Transverse colon (tissue), 4 donors: ENCODE measurements at places on chromosomes 2 and 18.

- no peak for DNase-seq
Observed at GRCh38 chr18:44514106-44514505, 166.6 kb upstream of the SETBP1 start.

GRCh38 chr2:232859385-232859916 lies 10.6 kb upstream of the SNORC start:
- no peak for DNase-seq

DNA sequence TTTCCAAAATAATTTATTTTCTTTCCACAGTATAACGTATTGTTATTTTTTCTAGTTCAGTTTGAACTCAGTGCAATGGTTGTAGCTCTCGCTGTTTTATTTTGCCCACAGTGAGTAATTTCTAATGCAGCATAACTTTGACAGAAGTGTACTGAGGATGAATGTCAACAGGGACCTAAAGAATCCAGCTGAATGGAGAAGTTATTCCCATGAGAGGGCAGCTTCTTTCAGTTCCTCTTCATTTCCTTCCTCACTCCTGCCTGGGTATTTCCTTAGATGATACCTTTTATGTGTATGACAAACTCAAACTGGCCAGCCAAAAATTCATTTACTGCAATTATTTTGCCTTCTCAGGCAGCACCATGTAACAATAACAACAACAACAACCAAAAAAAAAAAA lies 1223.1 kb upstream of the ZEB2 start:
- no peak for DNase-seq

- DNase-seq, result no peak
Observed at GRCh38 chr2:134137182-134137611, 116.7 kb upstream of the MGAT5 start.

- DNase-seq, result no peak
Observed at GRCh38 chr18:45761512-45762114, 37.6 kb downstream of the SLC14A1 start.

- no peak for DNase-seq
Observed at GRCh38 chr2:234199996-234200395, 149.5 kb downstream of the SPP2 start.

- DNase-seq, result no peak
Observed at GRCh38 chr2:85019121-85019520, 48.2 kb downstream of the KCMF1 start.

GRCh38 chr2:136381722-136382633 lies 264.0 kb upstream of the CXCR4 start:
- DNase-seq, result peak; percentile 71

- DNase-seq, result no peak
Observed at GRCh38 chr2:197893403-197894177, 89.2 kb downstream of the PLCL1 start.

- peak; percentile 59 for DNase-seq
Observed at GRCh38 chr2:47225061-47225783, 70.1 kb upstream of the STPG4 start.

DNA sequence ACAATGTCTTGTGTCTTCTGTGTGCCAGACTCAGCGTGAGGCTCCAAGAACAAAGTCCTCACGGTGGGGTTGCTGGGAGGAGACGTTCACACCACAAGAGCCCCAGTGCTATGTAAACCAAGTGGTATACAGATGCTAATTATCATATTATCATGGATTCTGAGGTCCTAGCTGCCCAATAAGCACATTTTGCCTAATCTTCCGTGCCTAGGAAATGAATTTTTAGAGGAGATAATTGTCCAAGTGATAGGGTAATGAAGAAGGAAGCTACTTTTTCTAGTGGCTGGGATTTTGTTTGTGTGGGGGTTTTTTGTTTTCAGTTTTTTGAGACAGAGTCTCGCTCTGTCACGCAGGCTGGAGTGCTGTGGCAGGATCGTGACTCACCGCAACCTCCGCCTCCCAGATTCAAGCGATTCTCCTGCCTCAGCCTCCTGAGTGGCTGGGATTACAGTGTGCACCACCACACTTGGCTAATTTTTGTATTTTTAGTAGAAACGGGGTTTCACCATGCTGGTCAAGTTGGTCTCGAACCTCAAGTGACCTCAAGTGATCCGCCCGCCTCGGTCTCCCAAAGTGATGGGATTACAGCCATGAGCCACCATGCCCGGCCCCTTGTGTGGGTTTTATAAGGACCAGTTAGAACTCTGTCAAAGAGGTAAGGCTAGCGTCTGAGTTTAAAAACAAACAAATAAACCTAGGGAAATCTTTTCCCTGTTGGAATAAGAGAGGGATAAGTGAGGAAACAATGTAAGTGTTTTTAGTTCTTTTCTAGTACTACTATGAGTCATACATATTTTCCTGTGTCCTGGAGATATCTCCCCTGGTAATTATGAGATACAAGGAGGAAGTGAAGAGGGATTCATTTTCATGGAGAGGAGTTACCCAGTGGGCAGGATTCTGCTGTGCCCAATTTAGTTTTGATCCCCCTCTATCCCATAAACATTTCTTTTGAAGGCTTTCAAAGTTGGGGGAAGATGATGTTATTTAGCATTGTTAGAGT lies 9.5 kb upstream of the SMAD7 start:
- DNase-seq, result no peak

- DNase-seq, result no peak
Observed at GRCh38 chr18:70659036-70659925, 370.4 kb downstream of the SOCS6 start.

DNA sequence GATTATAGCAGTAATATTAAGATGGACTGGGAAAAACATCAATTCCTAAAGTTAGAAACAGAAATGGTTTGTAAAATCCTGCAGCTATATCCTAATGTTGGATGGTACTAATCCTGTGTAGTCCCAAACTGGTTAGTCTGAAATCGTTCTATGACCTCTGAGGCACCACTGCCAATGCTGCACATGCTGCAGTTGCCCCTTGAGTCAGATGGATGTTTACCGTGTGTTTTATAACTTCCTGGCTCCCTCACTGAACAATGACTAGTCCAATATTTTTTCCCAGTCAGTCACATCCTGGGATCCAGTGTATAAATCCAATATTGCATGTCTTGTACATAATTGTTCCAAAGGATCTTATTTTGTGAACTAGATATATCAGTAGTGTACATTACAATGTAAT lies 226.7 kb upstream of the PKDCC start:
- no peak for DNase-seq

DNA sequence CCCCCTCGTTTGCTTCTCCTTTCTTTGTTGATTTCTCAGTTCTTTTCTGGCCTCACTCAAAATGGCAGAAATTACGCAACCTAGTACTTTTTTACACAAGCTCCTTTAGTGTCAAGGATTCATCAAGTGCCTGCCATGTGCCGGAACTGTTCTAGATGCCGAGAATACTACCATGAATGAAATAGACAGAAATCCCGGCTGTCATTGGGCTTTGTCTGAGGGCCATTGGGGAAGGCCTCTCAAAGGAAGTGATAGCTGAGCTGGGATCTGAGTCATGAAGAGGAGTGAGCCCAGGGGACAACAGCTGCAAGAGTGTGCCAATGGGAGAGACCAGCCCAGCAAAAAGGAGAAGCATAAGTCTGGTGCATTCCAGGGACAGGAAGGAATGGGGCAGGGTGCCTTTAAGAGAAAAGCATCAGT lies 34.3 kb upstream of the PPP1CB start:
- peak; percentile 33 for DNase-seq

- DNase-seq, result no peak
Observed at GRCh38 chr18:8890957-8891464, 185.7 kb downstream of the MTCL1 start.

DNA sequence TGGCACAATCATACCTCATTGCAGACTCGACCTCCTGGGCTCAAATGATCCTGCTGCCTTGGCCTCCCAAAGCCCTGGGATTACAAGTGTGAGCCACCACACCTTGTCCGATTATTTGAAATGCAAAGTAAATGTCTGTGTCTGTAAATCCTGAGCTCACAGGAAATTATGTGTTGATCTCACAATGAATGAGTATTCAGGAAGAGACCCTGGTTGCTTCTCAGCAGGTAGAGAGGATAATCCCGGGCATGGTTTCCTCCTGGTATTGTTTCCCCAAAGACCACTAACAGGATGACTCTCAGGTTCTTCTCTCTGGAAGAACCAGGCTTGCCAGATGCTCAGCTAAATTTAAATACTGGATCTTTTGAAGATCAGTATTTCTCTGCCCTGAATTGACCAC lies 147.6 kb downstream of the LDLRAD4 start:
- DNase-seq, result no peak

GRCh38 chr2:47189635-47190034 lies 34.5 kb upstream of the STPG4 start:
- no peak for DNase-seq

DNA sequence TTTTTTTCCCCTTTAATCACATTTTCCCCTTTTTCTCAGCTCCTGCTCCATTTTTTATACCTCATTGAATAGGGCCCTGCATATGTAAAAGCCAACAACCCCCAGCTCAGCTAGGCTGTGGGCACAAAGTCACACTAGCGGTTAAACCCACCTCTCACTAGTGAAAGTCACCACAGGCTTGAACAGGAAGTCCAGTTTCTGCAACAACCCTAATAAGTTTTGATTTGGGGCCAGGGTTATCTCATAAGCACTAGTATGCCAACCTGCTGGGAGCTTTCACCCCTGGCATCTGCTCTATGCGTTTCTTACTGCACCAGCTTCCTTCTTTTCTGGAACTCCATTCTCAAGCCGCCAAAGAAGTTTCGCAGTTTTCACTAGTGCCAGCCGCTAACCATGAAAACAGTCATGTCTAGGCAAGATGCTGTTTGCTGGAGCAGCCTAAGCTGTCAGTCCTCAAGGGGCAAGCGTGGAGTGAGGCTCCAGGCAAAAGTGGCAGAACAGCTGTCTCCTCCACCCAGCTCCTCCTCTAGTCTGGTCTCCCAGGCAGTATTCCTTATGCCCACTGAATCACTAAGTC lies 197.0 kb upstream of the MEIS1 start:
- DNase-seq, result no peak

- DNase-seq, result no peak
Observed at GRCh38 chr2:44929735-44930273, 11.7 kb upstream of the SIX3 start.

DNA sequence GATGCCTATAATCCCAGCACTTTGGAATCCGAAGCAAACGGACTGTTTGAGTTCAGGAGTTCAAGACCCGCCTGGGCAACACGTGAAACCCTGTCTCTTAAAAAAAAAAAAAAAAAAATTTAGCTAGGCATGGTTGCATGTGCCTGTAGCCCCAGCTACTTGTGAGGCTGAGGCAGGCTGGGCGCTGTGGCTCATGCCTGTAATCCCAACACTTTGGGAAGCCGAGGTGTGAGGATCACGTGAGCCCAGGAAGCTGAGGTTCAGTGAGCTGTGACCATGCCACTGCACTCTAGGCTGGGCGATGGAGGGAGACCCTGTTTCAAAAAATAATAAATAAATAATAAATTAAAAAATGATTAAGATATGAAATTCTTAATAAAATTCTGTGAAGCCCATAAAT lies 9.0 kb upstream of the STRN start:
- DNase-seq, result no peak

DNA sequence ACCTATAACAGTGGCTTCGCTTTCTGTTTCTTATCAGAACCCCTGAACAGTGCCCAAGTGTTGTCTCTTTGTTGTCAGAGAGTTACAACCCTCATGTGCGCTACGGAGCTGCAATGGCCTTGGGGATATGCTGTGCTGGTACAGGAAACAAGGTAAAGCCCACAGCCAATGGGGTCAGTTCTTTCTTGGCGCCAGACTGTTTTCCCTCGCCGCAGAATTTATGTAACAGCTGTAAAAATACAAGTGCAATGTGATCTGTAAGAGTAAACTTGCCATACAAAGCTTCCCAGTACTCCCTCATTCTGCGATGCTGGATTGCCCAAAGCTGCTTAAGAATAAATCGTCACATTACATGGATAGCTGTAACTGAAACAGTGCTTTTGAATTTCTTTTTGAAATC lies 13.9 kb upstream of the HTR2B start:
- no peak for DNase-seq

- no peak for DNase-seq
Observed at GRCh38 chr2:167212014-167212648, 323.9 kb downstream of the XIRP2 start.

DNA sequence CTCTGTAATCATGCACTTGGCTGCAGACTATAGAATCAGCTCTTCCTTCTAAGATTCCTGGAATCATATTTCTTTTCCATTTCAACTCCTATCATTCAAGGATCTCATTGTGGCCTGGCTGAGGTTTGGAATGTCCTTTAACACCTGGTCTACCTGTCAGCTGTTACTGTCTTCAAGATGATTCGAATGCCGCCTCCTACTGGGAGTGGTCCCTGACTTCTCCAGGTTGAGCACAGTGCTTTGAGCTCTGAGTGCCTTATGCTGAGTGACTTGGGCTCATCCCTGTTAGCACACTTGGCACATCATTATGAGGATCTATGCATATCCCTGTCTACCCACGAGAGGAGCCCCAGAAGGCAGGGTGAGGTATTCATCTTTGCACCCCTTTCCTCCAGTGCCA lies 87.6 kb downstream of the MARCHF4 start:
- DNase-seq, result no peak

GRCh38 chr2:152542995-152543481 lies 174.2 kb downstream of the PRPF40A start:
- no peak for DNase-seq

- DNase-seq, result peak; percentile 69
Observed at GRCh38 chr18:13612196-13612997, 114.0 kb downstream of the FAM210A start.

DNA sequence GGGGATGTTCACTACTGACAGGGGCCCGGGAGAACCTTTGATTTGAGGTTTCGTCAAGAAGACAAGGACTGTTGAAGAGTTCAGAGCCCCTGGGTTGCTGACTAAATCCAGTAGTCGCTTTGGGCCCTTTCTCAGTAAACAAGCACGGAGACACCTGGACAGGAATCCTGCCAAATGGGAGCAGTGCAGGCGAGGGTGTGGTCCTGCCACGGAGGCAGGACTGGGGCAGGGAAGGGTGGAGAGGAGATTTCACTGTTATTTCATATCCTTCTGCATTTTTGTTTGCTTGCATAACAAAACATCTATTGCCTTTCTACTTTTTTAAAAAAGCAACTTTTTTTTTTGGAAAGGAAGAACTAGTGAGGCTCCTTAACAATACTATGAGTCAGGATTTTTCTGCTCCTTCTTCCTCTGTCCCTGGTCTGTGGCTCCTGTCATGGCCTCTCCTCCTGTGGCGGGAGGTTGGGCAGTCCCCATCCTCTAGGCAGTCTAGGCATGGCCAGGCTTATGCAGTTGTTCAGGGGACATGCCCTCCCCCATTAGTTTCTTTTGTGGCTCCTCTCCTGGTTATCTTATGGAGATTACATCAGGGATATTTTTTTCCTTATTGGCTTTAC lies 57.7 kb downstream of the ARHGEF4 start:
- DNase-seq, result no peak

DNA sequence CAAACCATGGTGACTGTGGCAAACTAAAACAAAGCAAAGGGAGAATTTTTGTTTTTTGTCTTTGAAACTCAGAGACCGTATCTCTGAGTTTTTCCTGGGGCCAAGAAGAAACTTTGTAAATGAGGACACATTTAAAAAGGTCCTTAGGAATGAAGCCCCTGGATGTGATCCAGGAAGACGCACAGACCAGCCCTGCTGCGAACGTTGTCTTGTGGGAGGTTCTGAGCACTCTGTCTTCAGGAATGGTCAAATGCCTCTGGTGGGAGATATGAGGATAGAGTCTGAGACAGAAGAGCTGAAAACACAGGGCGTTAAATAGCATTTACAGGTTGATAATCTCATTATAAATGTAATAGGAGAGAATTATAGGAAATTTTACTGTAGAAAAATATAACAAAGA lies 893.5 kb upstream of the KLHL29 start:
- no peak for DNase-seq
